Motor neuron (in vitro differentiated cells): ENCODE measurements at places on chromosomes 13 and 19. TPM values are rescaled to one million over a fixed set of nuclear protein-coding genes. Genes with fewer than 3 reads are reported as not detected.

GRCh38 chr19:5263615-5264014, 77.0 kb downstream of the PTPRS start:
- no peak for ATAC-seq

DNA sequence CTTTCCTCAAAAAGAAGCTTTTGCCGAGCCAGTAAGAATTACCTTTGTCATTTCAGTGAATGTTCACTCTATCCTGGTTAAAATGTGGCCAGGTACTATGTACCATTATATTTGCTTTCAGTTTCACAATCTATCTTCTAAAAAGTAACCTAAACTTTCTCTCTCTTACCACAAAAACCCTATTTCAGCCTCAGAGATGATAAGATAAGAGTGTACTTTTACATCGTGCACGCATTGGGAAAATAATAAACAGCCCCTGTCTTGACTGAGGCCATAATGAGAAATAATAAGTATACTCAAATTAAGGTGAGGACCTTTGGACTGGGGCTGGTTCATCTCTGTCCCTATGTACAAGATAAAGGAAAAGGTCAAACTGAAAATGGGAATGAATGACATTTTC, 77.7 kb downstream of the ZNF726 start:
- no peak for ATAC-seq

Gene CD37
- total RNA-seq: 36.9 and 37.4 TPM in 2 replicates

GRCh38 chr19:16076958-16077611, 790 bp downstream of the TPM4 start:
- ATAC-seq: peak; percentile 20

DNA sequence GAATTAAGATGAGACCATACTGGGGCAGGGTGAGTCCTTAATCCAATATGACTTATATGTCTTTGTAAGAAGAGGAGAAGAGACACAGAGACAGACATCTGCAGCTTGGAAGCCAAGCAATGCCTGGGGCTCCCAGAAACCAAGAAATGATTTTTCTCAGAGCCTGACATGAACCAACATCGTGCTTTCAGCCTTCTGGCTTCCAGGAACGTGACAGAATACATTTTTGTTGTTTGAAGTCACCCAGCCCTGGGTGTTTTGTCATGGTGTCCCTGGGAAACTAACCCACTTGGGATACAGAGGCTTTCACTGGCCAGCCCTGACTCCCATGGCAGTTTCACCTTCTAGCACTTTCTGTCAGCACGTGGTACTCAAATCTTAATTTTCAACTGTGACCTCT, 95.3 kb upstream of the SLC10A2 start:
- ATAC-seq: peak; percentile 36

DNA sequence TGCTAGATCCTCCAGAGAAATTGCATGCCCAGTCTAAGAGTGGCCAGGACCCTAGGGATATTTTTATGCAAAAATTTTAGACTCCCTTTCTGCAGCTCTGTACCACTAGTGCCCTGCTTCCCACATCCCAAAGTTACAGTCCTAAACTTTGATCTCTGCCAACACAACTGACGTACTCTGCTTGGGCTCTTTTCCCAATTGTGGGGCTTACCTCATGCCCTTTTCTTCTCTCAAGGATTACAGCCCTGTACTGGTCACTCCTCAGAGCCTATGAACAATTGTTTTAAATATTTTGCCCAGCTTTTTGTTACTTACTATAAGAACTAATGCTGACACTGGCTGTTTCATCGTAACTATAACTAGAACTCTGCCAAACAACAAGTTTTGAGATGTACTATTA, 57.8 kb upstream of the FBXL3 start:
- no peak for ATAC-seq

GRCh38 chr19:41945135-41945766, 13.9 kb downstream of the RABAC1 start:
- no peak for ATAC-seq

GRCh38 chr19:18488838-18489626, 32.8 kb downstream of the ELL start:
- no peak for ATAC-seq

DNA sequence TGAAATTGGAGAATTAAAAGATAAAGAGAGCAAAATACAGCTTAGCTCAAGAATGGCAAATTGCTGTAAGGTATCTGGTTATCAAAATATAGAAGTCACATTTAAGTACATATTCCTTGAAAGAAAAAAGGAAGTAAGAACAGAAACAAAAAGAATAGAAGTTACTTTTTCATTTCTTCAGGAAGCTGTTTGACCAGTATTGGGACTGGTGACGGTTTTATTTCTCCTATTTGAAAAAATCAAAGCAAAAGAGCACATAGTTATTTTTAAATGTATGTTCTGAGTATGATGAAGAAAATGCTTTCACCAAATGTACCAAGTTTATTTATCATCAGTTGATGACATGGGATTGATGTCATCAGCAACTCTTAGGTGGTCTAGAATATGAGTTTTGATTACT, 83.1 kb upstream of the OXGR1 start:
- no peak for ATAC-seq

GRCh38 chr19:10887616-10888367, 16.4 kb downstream of the CARM1 start:
- ATAC-seq: no peak

GRCh38 chr13:44800626-44801025, 188.6 kb downstream of the NUFIP1 start:
- ATAC-seq: no peak

Gene LGALS7B
- not detected in 2 replicates for total RNA-seq

Gene UTP14C
- total RNA-seq: 17.2 and 18.0 TPM in 2 replicates

DNA sequence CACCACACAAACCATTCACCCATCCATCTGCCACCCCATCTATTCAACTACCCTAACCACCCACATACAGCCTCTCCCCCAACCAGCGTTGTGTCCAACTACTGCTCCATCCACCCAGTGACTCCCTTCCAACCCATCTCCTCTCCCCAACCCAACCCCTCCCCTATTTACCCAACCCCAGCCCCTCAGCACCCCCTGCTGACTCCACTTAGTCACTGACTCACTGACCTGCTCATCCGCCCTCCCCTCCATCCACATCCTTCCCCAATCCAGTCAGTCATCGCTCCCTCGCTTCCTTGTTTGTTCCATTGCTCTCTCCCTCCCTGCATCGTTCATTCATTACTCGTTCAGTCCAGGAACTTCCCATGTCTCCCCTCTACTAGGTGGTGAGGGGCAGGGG, 39.2 kb downstream of the KCNC3 start:
- ATAC-seq: no peak

Gene ZNF682
- 5.6 and 10.9 TPM in 2 replicates for total RNA-seq

Gene IFNL1
- total RNA-seq: not detected in 2 replicates

GRCh38 chr19:3537438-3538240, 1.3 kb upstream of the TEKTIP1 start:
- peak; percentile 5 for ATAC-seq

DNA sequence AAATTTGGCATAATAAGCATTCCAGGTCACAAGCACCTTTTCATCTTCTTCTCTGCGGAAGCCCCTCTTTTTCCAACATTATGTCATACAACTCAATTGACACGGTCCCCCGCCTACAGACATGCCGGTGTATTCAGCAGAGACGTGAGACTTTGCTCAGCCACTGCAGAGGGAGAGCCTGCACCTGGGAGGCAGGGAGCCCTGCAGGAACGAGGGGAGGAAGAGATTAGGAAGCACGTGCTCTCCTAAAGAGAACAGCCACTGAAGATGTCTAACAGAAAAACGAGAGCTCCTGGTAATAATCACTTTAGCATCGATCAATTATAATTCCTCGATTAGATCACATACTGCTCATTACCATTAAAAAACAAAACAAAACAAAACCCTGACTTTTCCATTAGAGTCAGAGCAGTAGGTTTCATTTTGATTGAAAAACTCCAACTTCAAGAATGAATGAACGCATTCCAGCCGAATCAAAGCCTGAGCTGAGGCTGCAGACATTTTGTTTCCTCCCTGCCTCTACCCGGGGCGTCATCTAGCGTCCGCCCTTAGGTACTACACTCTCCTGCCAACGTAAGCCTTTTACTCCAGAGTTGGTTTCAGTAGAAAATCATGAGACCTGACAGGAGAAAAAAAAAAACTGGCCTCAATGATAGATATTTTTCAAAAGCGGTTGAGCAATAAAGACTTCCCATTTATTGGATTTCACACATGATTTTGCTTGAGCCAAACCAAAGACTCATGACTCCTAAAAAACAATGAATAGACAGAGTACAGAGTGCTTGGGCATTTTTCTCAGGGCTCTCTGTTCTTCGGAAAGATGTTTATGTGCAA, 194.5 kb downstream of the KATNAL1 start:
- peak; percentile 41 for ATAC-seq

GRCh38 chr13:45751885-45752284, 49.8 kb downstream of the CBY2 start:
- no peak for ATAC-seq

Gene S1PR4
- total RNA-seq: not detected in 2 replicates

Gene CYP4F12
- 0.81 and 1.0 TPM in 2 replicates for total RNA-seq

GRCh38 chr13:112955956-112956355, 13.1 kb upstream of the MCF2L start:
- no peak for ATAC-seq

DNA sequence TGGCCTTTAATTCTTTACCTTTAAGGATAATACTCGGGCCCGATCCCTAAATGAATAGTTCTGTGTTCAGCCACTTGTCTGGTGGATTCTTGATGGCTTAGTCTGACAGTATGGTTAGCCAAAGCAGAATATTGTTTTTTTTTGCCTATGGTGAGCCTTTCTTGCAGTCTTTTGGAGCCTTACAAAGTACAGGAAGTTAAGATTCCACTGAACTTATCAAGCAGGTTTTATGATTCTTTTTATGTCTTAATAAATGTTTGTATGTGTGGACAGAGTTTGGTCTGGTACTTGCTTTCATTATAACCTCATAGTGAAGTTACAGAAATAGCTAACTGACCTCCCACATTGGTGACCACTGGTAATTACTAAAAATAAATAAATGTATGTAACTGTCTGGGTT, 17.1 kb downstream of the PCCA start:
- no peak for ATAC-seq

Gene ZNF556
- 0.14 and 0.17 TPM in 2 replicates for total RNA-seq

Gene ZNF208
- 0.05 TPM in 1 of 2 replicates, not detected in the other for total RNA-seq

DNA sequence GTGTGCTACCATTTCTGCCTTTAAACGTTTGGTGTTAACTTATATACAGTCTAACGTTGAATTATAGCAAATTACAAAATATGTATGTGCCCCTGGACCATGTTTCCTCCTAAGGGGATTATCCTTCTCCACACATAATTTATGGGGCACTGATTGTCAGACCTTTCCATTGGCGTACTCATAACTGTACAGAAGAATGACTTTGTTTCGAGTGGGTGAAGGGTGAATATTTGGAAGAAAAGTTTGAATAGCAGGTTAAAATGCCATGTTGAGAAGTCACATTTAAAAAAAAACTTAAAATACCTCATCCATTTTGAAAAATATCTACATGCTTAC, 58.8 kb downstream of the SLC10A2 start:
- ATAC-seq: no peak

- peak; percentile 6 for ATAC-seq
Measured at GRCh38 chr13:48068036-48068435, 26.9 kb downstream of the MED4 start.

GRCh38 chr19:57773488-57773887, 4.0 kb downstream of the ZNF586 start:
- no peak for ATAC-seq

DNA sequence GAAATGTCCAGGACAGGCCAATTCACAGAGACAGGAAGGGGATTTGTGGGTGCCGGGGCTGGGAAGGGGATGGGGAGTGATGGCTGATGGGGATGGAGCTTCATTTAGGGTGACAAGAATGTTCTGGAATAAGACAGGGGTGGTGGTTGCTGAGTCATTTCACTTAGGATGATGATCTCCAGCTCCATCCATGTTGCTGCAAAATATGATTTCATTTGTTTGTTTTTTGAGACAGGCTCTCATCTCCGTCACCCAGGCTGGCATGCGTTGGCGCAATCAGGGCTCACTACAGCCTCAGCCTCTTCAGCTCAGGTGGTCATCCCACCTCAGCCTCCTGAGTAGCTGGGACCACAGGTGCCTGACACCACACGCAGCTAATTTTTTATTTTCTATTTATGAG, 3.1 kb upstream of the JSRP1 start:
- ATAC-seq: no peak

- no peak for ATAC-seq
Measured at GRCh38 chr19:52945652-52946321, 16.9 kb downstream of the ZNF816 start.

Gene CLDN10
- 0.22 TPM in 1 of 2 replicates, not detected in the other for total RNA-seq

GRCh38 chr19:4300589-4300988, 1.6 kb downstream of the TMIGD2 start:
- no peak for ATAC-seq
